CD8-positive, alpha-beta memory T cell (primary cell): ENCODE measurements at places on chromosomes 6 and 20. TPM values are rescaled to one million over a fixed set of nuclear protein-coding genes. Genes with fewer than 3 reads are reported as not detected.

The CCDC170 gene
- not detected for total RNA-seq

DNA sequence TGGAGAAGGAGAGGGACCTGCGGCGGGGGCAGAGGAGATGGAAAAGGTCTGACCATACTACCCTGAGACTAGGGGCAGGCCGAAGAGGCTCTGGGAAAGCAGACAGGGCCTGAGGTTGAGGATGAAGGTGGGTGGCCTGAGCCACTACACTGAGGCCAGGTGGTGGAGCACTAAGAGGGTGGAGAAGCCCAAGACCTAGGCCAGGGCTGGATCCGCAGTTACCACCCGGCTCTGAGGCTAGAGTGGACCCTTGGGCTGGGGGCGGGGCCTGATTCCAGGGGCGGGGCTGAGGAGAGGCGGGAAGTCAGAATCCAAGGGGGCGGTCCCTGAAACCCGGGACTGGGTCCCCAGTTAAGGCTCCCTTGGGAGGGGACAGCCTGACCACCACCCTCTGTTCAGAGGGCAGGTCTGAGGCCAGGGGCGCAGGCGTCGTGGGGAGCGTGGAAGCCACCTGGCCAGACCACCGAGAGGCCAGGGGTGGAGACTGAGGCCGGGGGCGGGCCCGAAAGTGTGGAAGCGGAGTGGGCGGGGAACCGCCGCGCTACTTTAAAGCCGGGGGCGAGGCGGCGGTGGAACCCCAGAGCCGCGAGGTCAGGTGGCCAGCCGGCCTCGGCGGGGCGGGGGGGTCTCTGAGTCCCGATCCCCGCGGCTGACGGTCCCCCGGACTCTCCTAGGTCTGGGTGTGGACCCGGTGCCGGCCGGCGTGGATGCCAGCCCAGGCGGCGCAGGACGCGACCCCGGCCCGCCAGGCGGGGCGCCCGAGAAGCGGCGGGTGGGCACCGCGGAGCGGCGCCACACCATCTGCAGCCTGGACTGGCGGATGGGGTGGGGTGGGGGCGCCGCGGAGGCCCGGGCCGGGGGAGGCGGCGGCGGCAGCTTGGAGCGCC, 8.3 kb downstream of the CCM2L start:
- DNase-seq, result peak; percentile 53

DNA sequence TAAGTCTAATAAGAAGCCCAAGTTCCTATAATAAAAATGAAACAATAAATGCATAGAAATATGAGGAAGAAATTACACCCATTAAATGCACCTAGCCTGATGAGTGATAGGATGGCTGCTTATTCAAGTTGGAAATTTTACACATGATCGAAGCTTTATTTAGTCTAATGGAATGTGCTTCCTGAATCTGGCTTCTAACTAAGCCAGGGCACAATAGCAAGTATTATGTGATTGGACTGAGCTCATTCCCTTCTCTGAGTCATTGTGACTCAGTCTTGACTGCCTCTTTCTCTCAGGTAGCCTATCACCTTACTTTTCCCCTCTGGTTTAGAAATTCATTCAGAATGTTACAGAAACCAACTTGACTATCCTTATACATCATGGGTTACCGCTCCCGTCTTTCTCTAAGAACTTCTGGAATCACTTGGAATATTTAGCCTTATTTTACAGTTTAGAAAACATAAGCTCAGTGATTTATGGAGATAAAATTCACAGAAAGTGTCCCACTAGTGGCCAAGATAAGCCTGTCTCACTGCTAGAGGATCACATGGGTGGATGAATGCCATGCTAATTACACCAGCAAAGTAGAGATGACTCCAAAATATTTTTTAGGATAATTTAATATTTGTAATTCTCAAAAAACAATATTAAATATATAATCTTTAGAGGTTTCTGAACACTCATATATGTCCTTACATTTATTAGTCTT, 505.3 kb upstream of the JAG1 start:
- DNase-seq, result no peak

DNA sequence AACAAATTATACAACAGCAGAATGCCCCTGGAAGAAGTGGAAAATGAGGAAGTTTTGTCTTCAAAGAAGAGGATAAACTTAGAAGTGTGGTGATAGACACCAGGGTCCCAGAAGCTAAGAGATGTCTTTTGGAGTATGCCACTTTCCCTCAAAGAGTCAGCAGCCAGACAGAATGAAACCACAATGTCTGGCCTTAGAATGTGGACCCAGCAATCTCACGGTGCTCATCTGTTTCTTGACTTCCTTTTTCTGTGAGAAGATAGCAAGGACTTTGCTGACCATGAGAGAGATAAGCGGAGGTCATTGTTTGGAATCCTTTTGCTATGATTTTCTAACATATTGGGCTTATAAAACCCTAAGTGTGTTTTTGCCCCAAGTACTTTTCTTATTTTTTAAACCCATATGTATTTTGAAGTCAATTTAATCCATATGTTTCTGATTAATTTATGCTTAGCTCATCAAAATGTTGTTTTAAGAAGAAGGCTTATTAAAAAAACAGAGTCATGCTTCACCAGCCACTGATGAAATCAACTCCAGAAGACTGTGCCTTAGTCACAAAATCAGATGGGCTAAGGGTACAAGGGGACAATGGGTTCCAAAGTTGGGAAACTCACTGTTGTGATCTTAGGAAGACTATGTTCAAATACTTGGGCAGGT, 451.2 kb upstream of the JAG1 start:
- DNase-seq, result no peak

DNA sequence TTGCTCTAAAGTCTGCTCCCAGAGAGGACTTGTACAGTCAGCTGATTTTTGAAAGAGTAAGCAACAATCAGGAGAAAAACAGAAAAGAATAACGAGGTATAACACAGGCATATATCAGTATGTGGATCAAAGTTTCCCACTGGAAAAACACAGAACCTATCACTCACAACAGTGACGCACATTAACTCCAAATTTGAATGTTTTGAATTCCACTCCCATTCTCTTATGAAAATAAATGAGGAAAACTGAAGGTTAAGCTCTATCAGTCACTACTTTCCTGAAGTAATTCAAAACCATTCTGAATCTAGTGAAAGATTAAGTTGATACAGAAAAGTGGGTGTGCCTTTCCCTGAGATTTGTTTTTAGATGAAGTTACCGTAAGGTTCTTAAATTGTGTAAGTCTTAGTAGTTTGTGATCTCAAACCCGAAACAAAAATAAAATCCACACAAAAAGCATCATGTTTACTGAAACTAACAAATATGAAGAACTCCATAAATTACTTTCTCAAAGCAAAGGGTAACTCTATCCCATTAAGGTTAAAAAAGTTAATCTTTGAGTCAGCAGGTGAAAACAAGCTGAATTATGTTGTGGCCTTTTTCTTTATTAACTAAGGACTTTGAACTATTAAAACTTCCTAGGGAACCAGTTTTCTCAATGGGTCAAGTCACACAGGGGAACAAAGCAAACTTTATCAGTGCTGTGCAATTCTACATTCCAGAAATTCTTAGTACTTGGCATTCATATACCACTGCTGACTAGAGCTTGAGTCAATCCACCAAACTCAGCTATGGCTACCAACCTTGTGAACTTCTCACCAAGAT, 115.7 kb downstream of the OGFRL1 start:
- DNase-seq, result no peak

GRCh38 chr6:42239736-42240375, 22.2 kb upstream of the MRPS10 start:
- DNase-seq, result no peak

DNA sequence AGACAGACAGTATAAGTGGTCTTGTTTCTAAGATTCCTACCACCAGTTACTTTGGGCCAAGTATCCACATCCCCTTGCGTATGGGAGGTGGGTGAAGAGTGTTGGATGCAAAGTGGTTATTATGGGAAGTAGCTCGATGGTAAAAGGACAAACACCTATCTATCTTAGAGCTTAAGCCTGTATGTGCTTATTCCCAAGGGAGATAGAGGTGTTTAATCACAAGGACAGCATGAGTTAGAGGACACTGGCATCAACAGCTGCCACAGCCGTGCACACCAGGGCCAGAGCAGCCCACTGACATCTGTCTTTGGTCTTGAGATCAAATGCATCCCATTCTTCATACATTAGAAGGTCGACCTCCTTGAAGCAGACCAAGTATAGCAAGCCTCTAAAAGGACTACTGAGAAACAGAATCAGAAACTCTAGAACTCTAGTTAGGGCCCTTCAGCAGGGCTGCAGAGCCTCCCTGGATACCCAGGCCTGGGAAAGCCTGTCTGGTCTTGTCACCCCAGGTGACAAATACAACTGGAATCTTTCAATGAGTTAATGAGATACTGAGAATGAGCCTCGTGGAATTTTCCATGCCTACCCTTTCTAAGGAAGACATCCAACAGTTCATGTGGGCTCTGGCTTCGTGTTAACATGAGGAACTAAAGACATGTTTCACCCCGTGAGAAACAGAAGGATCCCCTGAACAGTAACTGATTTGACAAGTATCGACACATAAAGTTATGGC, 28.7 kb downstream of the TXNDC5 start:
- DNase-seq, result no peak

DNA sequence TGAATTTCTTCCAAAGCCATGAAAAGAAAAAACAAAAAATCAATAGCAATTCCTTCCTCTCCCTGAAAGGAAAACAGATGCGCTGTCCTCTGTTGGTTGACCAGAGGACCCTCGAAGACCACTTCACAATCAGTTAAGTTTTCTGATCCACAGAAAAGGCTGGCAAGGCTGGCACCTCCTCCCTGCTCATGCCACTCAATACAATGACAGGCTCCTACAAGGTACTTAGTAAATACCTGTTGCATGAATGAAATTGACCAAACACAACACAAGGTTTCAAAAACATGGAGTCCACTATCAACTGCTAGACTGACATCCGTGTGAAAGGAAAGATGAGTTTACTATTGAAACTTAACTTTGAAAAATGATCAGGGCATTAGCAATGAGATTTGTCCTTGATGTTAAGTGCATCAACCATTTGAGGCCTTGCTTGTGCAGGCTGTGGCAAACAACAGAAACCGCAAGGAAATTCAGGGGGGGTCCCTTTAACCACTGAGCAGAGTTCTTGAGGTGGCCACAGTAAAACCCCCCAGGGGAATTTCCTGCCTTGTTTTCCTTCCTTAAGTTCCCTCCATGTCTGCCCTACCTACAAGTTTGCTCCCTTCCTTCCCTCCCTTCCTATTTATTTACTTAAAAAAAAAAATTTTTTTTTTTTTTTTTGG, 27.9 kb upstream of the RTF2 start:
- DNase-seq, result peak; percentile 76
